ENCODE measurements at places on chromosomes 7 and 10.
A peak's percentile ranks its signal among the peaks of the same experiment; 100 is the strongest.

DNA sequence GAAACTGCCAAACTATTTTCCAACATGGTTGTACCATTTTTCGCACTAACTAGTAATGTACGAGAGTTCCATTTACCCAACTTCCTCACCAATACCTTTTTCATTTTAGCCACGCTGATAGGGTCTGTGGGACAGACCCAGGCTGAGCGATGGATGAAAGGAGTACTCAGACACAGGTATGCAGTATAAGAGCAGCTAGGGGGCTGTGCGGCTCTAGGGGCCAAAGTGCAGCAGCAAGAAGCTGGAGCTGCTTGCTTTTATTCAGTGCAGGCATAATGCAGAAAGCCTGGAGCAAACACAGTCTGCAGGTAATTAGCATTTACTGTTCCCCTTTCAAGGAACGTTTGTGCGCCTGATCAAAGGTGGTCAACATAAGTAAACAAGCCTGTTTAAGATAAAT is 21.0 kb downstream of the UCMA start:
- DNase-seq: no peak

- DNase-seq: no peak
Measured at GRCh38 chr10:44824607-44825006, 86.5 kb upstream of the TMEM72 start.

DNA sequence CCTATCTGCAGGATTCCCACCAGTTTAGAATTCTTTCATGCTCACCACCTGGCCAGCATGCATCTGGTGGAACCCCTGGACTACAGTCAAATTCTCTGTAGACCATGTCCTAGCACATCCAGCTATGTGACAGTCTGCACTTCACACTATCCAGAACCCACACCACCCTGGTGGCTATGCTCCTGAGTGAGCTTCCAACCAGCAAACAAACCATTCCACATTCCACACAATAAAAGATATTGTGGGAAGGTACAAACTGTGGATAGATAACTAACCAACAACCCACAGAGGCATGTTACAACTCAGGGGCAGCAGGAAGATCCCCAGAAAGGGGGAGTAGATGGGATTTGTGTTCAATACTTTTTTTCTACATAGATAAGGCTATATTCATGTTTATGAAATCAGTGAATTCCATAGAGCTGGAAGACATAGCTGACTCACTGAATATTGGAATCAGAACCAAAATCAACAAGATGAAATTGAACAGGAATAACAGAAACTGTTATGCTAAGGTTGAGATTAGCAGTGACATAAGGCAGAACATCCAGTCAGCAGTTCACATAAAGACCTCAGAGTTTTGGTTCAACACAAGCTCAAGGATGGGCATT is 72.5 kb downstream of the LRRC17 start:
- no peak for DNase-seq

DNA sequence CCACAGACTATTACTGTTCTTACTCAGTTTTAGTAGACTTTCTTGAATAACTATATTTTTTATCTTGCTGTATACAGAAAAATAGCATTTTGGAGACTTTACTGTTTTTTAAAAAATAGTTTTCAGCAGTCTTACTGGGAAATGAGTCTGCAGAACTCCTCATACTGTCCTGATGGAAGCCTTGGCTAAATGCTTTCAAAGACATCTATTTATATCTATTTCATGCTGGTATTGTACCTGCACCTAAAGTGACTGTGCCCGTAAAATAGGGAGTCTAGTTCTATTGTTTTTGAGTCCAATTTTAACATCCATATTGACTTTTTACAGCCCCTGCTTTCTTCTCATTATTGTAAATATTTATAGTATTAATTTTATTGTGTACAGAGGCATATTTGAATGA is 288.6 kb upstream of the CDC14C start:
- no peak for DNase-seq

DNA sequence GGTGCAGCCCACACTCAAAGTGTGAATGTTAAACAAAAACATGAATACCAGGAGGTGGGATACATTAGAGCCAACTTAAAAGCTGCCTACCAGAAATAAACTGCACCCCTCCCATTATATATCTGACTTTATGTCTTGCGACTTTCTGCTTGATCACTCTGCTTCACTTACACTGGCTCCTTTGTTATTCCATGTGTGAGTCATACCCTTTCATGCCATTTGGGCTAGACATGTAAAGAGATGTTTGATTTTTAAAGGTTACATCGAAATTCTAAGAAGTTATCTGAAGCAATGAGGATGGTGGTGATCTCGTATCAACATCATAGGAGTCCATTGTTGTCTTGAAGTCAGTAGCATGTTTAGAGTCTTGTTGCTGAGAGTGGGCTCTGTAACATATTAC is 31.6 kb upstream of the ETV1 start:
- DNase-seq: no peak

DNA sequence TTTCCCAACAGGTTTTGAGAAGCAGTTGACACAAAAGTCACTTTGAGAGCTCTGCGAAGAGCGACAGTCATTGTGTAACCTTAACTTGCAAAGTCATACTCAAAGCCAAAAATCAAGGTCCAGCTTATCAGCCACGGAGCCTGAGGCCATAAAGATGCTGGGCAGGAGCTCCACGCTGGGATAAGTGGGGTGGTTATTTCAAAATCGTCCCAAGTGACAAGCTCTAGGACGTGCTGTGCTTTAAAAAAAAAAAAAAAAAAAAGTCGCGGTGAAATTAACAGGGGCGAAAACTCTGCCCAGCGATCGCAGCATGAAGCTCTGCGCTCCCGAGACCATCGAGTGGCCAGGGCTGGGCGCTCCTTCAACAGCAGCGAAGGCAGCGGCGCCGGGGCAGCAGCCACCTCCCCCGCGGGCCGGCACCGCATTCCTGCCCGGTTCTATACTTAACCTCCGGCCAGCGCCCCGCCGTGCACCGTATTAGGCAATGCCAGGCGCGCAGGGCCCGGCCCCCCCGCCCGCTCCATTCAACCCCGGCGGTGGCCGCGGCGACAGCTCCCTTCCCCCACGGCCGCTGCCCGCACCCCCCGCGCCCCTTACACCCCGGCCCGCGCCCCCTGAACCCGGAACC is 657 bp downstream of the HACD1 start:
- peak; percentile 76 for DNase-seq

DNA sequence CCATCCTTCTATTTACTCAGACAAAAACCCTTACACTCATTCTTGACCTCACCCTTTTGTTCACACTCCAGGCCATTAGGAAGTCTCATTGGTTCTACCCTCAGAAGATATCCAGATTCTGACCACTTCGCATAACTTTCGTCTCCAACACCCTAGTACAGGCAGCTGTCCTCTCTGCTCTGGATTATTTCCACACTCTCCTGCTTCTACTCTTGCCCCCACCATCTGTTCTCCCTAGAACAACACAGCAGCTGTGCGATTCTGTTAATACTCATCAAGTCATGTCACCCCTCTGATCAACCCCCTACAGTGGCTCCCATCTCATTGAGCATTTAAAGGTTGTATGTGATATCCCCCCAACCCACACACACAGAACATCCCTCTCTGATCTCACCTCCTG is 15.5 kb upstream of the TRIL start:
- DNase-seq: no peak

All from NB4 (cell line).